Activated CD4-positive, alpha-beta T cell treated with anti-CD3 and anti-CD28 coated beads, Interleukin-2, Interleukin-6, amounts not matched to agents 100 ng/mL and 50 ng/mL, durations not matched to agents 16 hours and 8 hours (primary cell): ENCODE measurements at places on chromosomes 1 and 21.

DNA sequence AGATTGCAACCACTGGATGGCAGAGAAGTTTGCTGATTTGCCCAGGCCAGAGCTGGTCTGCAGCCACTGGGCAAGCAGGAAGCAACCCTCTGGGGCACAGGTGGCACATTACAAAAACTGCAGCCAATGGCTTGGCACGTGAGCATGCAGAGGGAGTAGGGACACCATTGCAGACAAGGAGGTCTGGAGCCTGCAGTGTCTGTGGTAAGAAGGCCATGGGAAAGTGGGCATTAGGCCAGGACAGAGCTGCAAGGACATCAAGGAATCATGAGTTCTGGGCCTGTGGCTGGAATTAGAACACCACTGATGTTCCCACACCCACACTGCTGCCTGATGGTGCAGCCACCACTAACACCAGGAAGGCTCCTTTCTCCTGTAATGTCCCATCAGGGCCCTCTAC is 113.0 kb downstream of the TSEN15 start:
- DNase-seq, result no peak

DNA sequence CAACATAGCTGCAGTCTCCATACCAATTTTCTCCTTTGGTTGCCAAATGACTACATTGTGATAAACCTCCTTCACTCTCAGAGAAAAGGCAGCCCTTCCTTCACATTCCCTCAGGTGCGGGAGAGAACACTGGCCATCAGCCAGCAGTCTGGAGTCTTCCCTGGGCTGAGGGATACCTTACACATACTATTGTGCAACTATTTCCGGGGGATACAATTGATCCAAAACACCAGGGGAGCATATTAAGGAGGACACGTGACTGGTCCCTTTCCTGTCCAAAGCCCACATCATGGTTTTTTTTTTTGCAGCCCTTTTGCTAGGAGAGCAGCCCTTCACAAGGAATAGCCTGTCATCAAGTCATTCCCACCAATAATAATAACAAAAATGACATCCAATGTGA is 172.1 kb upstream of the ZRANB2 start:
- DNase-seq, result no peak

DNA sequence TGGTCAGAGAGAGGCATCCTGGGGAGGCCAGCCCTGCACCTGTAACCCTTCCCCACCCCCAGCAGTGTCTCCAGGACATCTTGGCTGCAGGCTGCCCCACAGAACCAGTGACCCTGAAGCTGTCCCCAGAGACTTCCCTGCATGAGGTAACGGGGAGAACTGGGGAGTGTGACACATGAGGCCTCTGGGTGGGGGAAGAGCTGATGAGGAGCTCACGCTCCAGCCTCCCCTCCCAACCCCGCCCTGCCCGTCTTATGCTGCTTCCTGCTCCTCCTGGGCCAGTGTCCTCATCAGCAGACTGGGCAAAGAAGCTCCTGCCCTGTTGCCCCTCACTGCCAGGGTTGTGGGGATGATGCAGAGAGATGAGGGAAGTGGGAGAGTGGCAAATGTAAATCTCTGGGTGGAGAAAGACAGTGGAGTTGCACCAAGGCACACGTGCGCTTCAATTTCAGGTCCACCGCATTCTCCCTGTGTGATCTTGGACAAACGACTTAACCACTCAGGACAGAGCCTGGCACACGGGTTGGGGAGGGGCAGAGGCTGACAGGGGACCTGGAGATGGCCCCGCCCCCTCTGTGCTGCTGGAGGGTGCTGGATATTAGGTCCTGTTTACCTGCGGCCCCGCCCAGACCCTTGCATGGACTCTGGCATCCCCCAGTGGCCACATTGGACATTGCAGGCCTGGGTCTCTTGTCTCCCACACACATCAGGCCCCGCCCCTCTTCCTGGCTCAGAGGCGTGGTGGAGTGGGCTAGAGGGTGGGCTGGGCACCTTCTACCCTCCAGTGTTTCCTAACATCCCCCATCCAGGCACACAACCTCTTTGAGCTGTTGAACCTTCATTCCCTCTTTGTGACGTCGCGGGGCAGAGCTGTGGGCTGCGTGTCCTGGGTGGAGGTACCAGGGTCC is 12.3 kb downstream of the CLCNKB start:
- peak; percentile 90 for DNase-seq

DNA sequence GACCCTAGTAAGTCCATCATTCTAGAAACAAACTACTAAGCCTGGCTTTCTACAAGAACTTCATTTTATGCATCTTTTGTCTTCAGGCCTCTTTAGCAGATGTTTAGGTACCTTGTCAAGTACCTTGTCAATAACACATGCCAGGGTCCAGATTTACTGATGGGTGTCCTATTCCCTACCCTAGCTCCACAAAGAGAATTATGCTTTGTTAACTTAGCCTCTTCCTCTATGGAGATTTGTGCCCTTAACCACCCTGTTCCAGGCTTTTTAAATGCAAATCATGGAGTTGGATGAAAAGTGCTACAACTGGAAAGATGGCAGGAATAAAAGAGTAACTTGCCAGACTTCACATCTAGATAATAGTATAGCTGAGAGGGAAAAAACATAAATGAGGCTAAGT is 42.7 kb downstream of the SPATA46 start:
- DNase-seq, result no peak

GRCh38 chr1:38992412-38993111 is 1.5 kb downstream of the AKIRIN1 start:
- no peak for DNase-seq

- DNase-seq, result no peak
Measured at GRCh38 chr1:205248793-205249601, 21.3 kb downstream of the TMCC2 start.

DNA sequence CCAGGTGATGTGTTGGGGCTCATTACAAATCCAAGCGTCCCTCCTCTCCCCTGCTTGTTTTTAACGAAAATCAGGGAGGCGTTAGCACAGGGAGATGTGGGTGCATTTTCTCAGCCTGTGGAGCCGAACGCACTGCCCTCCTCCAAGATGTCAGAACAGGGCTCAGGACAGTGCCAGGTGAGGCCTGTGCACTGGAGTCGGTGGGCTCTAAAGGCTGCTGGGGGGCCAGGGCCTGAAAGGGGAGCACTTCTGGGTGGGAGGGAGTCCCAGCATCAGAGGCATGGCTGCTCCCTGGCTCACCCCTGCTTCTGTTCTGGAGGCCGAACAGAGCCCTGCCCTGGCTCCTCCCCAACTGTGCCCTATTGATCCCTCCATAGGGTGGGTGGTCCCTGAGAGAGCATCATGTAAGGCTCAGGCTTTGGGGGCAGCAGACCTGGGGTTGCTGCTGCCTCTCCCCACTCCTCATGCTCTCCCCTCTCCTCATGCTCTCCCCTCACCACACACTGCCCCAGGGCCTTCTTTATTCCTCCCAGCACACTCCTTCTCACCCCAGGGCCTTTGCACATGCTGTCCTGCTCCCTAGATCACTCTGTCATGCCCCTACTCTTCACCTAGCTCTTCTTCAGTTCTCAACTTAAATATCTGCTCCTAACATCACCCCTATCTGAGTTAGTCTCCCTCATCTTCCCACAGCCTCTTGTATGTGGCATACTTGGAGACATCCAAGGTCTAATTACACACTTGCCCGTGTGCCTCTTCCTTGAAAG is 725.2 kb downstream of the PTPRU start:
- no peak for DNase-seq
